CD4-positive, alpha-beta T cell treated with Interleukin-6 at 100 ng/mL for 8 hours (primary cell): ENCODE measurements at places on chromosomes 13 and 19.

GRCh38 chr19:29260477-29261317, 47.7 kb upstream of the UQCRFS1 start:
- no peak for DNase-seq

GRCh38 chr13:110830800-110831371, 84.0 kb downstream of the ANKRD10 start:
- no peak for DNase-seq

GRCh38 chr19:30059741-30060457, 117.9 kb downstream of the URI1 start:
- no peak for DNase-seq

DNA sequence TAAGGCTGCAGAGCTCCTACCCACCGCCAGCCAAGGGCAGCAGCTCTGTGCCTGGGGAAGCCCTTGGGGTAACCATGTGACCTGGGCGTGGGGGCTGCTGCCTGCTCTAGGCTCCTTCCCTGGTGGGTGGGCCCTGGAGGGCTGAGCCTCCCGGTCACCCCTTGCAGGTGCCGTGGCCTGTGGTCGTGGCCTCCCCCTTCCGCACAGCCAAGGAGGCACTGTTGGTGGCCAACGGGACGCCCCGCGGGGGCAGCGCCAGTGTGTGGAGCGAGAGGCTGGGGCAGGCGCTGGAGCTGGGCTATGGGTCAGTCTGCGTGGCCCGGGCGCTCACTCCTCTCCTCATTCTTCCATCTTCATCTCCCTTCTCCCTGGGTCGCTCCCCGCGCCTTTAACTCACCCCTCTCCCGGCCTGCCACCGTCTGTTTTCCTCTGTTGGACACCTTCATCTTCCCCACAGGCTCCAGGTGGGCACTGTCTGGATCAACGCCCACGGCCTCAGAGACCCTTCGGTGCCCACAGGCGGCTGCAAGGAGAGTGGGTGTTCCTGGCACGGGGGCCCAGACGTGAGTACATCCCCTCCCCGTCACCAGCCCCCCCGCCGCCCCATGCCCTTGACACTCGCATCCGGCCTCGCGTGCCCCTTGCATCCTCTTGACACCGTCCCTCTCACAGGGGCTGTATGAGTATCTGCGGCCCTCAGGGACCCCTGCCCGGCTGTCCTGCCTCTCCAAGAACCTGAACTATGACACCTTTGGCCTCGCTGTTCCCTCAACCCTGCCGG, 9.9 kb upstream of the FLT3LG start:
- no peak for DNase-seq
